Inflammatory macrophage (primary cell): ENCODE measurements at places on chromosomes 6 and 20.
A peak's percentile ranks its signal among the peaks of the same experiment; 100 is the strongest.

DNA sequence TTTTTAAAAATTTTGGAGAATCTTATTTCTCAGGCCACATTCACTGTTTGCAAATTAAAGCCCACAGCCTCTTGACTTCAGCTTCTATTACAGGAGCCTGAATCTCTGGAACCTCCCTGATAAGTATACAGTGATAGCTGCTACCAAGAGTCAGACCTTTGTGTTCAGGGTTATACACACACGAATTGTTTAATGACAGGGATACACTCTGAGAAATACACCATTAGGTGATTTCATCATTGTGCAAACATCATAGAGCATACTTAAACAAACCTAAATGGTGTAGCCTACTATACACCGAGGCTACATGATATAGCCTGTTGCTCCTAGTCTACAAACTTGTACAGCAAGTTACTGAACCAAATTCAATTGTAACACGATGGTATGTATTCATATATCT, 473.9 kb downstream of the PKHD1 start:
- DNase-seq, result no peak

DNA sequence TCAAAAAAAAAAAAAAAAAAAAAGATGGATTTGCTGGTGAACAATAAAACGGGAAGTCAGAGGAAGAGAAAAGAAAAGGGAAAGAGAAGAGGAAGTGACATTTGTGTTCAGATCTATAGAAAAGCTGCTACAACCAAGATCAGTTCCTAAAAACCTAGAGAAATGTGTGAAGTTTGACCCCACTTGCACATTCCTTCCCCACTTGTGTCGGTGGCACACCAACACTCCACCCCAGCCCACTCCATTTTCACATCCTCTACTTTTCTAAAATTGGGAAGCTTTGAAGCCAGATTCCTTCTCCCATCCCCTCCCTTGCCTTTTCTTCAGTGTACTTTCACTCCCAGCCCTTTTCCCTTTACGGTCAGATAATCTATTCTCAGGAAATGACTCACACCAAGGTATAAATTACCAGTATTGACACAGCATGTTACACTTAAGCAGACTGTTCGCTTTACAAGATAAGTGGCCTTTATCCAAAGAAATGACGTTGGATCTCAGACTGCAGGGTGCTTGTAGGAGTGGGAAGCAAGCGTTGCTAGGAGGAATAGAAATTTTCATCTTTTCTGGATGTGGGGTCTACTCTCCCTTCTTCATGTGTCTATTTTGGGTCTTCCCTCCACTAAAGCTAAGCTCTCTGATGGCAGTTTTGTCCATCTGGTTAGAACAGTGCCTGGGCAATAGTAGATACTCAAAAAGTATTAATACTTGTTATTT, 92.5 kb upstream of the ADGRF1 start:
- peak; percentile 59 for DNase-seq

GRCh38 chr6:110232450-110232849, 52.2 kb downstream of the CDC40 start:
- DNase-seq, result no peak

DNA sequence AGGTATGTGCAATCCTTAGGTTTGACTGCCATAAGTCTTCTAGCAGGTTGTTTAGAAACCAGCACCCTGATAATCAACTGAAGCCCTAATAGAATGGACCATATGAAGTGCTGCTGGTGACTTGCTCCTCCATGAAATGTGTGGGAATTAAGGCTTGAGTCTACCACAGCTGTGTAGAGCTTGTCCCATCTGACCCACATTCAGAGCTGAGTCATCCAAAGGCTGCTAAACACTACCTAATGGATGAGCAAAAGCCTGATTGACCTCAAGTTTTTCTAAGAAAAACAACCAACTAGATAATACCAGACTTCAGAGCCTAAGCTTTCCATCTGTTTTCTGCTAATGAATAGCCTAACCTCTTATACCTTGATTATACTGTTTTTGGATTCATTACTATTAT, 120.3 kb upstream of the MOCS1 start:
- no peak for DNase-seq

GRCh38 chr6:89828988-89829471, 650 bp upstream of the CASP8AP2 start:
- peak; percentile 10 for DNase-seq

- DNase-seq, result no peak
These were observed 12.7 kb downstream of the IL17F start for GRCh38 chr6:52231406-52232127.

DNA sequence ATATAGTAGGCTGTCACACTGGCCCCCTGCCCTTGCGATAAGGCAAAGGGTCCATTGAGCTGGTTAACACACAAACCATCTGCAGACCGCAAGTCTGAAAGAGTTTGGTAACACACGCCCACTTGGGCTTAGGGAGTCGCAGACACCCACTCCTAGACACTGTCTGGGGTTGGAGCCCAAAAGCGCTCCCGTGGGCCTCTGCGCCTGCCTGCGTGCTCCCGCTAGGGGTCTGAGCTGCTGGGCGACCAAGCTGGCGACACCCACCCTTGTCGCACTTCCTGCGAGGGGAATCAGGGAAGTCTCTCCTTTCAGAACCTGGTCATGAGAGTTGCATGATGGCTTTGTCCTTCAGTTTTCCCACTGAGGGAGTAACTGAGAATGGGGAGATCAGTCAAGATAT, 653.0 kb downstream of the HTR1B start:
- DNase-seq, result no peak

DNA sequence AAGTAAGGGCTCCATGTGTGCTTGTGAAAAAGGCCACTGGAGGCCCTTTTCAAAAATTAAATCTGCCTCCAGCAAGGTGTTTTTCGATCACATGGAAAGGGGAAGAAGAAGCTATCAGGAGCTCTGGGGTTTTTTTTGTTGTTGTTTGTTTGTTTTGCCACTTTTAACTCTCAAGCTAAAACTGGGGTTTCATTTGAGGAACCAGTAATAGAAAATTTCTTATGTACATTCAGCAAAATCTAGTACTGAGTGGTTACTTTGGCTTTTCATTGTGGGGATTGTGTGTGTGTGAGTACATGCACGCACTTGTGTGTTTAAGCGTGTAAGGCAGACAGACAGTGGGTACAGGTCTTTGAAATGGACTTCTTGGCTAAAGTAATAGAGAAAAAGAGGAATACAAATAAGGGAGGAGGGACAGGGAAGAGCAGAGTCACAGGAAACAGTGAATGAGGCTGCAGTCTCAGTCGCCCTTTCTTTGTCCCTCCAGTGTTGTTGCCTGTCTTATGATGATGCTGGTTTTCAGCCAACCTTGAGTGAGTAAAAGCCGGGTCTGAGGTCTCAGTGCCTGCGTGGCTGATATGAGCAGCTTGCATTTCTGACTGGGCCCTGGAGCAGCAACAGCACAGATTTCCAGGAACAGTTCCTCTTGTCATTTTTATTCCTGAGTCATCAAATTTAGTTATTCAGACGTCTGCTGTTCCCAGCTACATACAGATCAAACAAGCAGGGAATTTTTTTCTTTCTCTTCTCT, 26.2 kb downstream of the SLC16A10 start:
- peak; percentile 55 for DNase-seq

GRCh38 chr6:157965387-157965786, 16.3 kb upstream of the SYNJ2 start:
- DNase-seq, result no peak

- no peak for DNase-seq
These were observed 17.6 kb downstream of the NQO2 start for GRCh38 chr6:3017304-3017703.

- DNase-seq, result no peak
These were observed 133.5 kb downstream of the MAN1A1 start for GRCh38 chr6:119215885-119216590.

DNA sequence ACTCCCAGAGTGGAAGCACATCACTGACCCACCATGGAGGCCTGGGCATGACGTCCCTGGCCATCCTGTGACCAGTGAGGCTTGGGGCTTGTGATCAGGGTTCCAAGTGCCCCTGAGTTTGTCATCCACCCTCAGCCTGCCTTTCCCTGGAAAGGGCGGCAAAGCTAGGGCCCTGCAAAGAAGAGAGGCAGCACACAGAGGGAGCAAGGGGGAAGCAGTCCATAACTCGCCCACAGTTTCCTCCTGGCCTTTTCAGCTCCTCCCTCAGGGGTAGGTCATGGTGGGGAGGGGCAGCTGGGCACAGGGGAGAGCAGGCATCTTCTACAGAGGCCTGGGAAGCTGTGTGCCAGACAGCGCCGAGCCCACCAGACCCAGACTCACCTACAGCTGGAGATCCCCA, at the start of gene NCR2:
NCR2 (plus strand) TSS at position 313 of the 400 bp plus-strand sequence. CDS start 269 bp downstream, outside the sequence.
- no peak for DNase-seq

DNA sequence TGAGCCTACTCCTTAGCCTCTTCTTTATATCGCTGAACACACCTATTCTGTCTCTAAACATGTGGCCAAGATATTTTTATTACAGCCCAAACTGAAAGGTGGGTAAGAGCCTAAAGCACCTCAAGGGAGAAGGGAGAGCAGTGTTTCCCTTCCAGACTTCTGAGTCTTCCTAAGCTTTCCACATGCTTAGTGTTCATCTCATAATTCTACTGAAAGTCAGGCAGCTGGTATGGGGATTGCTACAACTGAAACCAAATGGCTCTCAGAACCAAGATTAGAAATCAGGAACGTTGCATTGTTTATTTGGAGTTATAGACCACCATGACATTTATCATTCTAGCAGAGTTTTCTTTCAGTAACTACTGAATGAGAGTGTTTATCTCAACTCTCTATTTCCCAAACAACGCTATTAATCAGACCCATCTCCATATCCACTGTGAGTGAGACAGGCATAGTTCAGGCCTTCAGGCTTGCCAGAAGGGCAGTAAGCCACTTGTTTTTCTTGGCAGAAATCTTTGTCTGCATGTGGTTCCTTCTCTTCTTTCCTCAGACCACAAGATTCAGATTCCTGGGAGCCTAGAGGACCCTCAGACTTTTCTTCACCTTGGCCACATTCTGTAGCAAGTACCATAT, 22.8 kb downstream of the VGLL2 start:
- DNase-seq, result no peak

DNA sequence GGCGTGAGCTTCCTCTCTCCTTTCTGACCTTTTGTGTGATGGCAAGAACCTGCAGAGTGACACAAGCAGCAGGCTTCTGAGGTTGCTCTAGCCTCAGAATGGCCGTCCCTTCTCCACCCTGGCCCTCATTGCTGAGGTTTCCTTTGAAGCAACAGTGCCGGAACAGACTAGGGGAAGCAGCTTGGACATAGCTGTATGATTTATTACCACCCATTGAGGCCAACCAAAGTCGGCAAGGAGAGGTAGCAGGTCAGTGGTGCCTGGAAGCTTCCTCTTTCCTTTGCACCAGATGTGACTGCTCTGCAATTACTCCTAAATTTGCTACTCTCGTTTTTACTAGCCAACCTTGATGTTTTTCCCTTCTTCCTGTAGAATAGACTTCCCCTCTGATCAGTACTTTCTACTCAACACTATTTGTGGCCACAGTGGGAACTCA, 31.4 kb downstream of the PTPN1 start:
- DNase-seq, result peak; percentile 19

DNA sequence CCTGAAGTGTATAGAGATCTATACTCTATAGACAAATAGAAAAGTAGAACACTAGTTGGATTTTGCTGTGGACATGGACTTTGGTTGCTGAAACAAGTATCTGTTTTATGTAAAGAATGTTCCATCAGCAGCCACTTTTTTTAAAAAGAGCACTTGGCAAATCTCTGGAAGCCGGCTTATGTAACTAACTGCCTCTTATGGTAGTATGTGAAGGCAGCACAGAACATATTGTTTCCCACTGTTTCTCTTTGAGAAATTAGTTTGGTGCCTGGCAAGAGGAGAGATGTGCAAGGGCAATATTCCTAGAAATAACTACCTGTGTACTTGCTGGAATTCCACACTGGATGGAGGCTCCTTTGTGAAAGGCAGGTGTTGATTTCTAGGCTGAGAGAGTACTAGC, 242.3 kb upstream of the PREP start:
- DNase-seq, result no peak

DNA sequence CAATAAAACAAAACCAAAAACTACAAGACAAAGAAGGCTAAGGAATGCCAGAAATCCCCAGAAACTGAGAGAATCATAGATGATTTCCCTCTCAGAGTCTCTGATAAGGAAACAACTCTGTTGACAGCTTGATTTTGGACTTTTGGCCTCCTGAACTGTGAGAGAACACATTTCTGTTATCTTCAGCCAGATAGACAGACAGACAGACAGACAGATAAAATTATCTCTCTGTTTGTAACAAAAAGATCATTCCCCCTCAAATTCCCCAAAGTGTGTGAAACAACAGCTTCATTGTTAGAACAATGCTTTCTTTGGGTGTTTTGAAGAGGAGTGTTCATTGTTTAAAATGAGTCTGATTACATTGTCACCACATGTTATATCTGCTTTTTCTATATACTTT, 148.2 kb downstream of the BCKDHB start:
- DNase-seq, result no peak

DNA sequence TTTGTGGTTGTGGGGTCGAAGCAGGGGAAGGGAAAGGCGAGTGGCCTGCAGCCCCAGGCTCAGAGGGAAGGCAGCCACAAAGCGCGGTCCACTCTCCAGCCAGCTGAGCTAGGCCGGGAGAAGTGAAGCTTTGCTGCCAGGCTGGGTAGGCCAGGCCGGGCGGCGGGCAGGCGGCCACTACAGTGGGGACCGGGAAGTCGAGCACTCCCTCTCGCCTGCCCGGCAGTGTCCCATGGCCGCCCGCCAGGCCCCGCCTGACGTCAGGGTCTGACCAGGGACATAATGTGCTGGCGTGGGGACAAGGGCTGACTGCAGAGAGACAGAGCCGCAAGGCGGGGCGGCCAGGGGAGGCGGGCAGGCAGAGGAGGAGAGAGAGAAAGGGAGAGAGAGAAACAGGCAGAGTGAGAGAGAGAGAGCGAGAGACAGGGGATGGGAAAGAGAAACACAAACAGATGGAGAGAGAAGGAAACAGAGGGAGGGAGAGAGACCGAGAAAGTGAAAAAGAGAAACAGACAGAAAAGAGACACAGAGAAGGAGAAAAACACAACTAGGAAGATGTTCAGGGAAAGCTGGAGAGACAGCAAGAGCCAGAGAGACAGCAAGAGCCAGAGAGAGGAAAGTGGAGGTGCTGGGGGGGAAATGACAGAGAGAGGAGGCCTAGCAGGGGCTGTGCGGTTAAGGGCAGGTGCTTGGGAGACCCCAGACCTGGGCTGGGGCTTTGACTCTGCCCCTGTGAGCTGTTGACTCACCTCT, 94.5 kb upstream of the PTPN1 start:
- DNase-seq, result no peak

DNA sequence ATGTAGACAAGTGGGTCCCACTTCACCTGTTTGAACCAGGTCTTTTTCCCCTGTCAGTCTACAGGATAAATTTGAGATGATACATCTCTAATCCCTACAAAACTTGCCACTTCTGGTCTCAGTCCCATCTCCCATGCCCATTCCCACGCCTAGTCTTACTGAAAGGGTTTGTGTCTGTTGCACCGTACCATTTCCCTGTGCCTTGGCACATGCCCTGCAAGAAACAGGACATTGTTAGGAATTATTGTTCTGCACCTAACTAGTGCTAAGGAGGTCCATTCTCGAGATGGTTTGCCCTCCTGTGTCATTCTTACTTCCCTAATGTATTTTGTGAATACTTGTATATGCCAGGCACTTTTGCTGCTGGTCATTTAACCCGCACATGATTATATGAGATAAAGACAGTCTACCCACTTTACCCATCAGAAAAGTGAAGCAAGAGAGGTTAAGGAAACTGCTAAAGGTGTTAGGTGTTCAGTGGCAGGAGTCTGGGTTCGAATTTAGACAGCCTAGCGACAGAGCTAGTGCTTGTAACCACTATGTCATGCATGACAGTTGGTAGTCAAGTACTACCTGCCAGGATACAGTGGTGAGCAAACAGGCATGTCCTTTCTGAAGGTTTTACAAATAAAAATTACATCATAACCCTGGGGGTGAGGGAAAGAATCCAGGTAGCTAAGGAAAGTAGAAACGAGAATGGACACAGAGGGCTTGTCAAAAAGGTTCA, 12.7 kb downstream of the FAM217A start:
- no peak for DNase-seq

- DNase-seq, result no peak
These were observed 15.4 kb downstream of the EZR start for GRCh38 chr6:158803733-158804143.
